HAP-1 (cell line): ENCODE measurements at places on chromosomes 6 and 20.

- DNase-seq = no peak
Measured at GRCh38 chr6:54308289-54308985, at the start of gene TINAG. Gene TINAG (plus strand): TSS chr6:54308441. CDS start chr6:54308551, 110 bp downstream.

GRCh38 chr20:62331347-62331746, 28.6 kb downstream of the ADRM1 start:
- DNase-seq = no peak

DNA sequence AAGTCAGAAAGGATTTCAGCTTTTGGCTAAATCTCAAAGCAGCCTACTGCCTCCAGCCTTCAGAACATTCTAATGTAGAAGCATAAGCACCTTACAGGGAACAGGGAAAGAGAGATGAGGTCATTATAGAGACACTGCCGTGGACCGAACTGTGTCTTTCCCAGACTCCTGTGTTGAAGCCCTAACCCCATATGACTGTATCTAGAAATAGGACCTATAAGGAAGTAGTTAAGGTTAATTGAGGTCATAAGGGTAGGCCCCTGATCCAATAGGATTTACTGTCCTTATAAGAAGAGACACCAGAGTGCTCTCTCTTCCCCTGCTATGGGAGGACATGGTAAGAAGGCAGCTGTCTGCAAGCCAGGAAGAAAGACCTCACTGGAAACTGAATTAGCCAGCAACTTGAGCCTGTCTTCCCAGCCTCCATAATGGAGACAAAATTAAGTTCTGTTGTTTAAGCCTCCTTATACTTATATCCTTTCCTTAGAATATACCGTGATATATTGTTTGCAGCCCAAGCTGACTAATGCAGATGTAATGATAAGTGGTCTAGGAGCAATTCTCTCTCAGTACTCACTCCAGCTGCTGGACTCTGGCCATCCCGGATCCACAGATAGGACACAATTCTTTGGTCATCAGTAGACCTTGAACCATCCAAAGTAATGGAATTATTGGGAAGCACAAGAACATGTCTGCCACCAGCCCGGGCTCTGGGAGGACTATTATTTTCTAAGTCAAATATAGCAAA, 71.4 kb downstream of the ALDH5A1 start:
- DNase-seq = no peak

- no peak for DNase-seq
Measured at GRCh38 chr20:19874040-19874727, 116.1 kb downstream of the RIN2 start.
